ENCODE measurements at places on chromosomes 16 and 17.
A peak's percentile ranks its signal among the peaks of the same experiment; 100 is the strongest.

GRCh38 chr16:25109643-25110042 is 1.9 kb upstream of the LCMT1 start:
- DNase-seq: no peak

GRCh38 chr17:17412326-17412725 is 64.5 kb upstream of the MED9 start:
- no peak for DNase-seq

DNA sequence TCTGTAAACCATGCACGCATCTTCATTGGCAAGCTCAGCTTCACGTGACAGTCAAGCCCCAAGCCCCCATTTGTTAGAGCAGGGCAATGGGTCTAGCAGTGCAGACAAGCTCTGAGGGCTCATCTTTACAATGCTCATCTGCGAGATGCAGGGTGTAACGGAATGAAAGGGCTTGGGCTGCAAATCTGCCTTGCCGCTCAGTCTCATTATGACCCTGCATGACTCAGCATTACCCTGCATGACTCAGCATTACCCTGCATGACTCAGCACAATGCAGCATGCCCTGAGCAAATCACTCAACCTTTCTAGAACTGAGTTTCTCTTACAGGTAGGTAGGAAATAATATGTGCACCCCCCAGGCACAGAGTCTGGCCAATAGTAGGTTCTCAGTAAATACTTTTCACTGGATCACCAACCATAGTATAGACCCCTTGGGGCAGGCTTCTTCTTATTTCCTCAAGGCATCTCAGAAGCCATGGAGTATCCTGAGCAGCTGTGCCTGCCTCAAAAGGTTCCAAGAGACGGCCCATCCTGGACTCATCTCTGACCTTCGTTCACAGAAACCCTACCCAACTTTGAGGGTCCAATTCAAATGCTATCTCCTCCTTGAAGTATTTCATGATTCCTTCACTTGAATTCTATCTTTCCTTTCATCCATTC is 391.3 kb upstream of the CDH5 start:
- DNase-seq: no peak

DNA sequence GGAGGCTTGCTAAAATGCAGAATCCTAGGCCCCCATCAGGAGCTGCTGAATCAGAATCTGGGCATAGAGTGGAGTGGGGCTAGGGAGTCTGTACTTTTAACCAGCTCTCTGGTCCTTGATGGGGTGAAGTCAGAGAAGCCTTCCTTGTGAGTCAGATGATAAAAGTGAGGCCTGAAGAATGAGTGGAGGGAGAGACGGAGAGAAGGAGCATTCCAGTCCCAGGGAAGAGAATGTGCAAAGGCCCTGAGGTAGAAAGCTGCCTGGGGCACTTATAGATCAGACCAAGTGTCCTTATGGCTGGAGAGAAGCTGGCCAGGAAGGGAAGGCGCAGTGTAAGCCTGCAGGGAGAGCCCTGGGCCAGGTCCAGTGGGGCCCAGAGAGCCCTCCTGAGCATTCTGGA is 235.1 kb upstream of the NLRP1 start:
- no peak for DNase-seq

DNA sequence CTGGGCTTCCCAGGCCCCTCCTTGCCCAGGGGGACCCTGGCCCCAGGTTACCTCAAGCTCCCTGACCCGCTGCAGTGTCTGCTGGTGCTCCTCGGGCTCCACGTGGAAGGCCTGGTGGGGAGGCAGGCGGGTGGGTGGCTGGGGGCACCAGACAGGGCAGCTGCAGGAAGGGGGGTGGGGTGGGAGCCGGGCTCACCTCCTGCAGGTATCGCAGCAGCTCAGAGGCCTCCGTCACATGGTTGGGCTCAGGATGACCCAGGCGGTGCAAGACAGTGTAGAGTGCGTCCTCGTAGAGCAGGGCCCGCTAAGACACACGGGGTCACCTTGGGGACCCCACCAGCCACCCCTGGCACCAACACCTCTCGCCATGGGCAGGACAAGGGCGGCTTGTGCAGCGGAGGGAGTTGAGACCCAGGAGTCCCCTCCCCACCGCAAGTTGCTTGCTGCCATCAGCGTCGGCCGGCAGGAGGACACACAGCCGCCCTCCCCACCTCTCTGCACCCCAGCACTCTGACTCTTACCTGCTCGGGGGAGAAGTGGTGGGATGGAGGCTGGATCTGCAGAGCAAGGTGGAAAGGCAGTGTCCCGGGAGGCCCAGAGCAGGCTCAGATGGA is 1.1 kb downstream of the UNC13D start:
- DNase-seq: no peak

DNA sequence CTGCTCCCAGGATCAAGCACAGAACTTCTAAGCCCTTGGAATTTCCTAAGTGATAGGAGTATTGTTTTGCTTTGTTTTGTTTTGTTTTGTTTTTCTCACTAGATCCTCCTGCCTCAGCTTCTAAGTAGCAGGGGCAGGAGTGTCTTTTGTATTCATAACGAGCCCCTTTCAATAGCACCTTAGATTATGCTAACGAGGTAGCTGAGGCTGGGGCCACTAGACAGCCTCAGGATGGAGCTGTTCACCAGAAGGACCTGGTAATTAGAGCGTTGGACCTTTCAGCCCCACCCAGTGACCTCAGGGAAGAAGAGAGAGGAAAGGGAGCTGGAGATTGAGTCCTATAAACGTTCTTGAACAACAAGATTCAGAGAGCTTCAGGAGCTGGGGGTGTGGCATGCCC is 43.6 kb downstream of the IKZF3 start:
- no peak for DNase-seq

GRCh38 chr16:69619514-69619913 is 53.7 kb downstream of the NFAT5 start:
- no peak for DNase-seq

GRCh38 chr16:397135-397661 is at the start of gene NME4:
NME4 (plus strand) TSS chr16:397199; CDS start chr16:397223, 24 bp downstream.
- DNase-seq: no peak

DNA sequence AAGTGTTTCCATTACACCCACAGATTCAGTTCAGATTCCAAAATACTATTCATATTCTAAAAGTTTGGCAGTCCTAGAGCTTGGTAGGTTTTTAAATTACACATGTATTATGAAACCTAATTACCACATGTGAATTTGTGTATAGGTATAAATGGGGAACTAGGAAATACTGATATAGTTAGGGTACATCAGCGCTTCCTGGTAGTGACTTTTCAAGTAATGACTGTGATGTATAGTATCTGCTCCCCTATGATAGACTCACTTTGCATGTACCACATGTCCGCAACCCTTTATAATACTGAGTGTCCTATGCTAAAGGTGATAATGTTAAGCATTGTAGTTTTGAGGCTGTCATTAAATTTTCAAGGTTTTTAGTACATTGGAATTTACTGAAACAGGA is 22.9 kb downstream of the CDK12 start:
- no peak for DNase-seq

DNA sequence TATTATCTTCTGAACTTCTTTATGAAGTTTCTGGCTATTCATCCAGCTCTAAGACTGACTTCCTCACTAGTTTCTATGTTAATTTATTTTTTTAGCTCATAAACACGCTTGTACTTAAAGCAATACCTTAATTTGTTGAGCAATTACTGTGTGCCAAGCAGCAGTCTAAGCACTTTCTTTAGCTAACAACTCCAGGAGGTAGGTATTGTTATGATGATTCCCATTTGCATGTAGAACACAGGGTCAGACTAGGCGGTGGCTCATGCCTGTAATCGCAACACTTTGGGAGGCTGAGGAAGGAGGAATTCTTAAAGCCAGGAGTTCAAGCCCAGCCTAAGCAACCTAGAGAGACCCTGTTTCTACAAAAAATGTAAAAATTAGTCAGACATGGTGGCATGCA is 19.8 kb downstream of the DNAH3 start:
- DNase-seq: no peak

- no peak for DNase-seq
Measured at GRCh38 chr16:65062736-65063583, 58.9 kb downstream of the CDH11 start.

DNA sequence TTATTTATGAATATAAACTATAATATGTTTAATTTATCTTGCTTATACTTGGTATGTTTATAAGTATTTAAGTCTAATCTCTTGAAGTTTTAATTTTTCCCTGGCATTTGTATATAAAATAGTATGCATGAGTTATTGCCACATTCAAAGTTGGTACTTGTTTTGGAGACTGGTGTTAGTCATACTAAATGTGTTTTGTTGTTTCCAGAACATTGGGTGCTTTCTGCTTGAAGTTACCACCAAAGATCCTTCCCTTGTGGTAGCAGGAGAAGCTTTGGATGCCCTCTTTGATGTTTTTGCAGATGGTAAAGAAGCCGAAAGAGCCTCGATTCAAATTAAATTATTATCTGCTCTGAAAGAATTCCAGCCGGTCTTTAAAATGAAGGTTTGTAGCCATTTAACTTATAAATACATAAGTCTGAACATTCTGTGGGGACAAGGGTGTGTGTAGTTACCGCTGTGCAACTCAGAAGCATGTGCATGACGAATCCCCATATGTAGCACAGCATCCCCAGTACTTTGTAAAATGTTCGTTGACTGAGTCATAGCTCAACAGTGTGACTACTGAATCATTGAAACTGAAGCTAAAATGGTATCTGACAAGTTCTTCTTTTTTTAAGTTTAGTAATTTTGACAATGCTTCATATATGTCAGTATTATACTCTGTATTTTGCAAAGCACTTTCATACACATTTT is 36.4 kb downstream of the HEATR3 start:
- DNase-seq: no peak

- DNase-seq: no peak
Measured at GRCh38 chr17:40532520-40533253, 31.3 kb upstream of the TNS4 start.

GRCh38 chr17:64133546-64134215 is 3.7 kb upstream of the ERN1 start:
- DNase-seq: no peak

DNA sequence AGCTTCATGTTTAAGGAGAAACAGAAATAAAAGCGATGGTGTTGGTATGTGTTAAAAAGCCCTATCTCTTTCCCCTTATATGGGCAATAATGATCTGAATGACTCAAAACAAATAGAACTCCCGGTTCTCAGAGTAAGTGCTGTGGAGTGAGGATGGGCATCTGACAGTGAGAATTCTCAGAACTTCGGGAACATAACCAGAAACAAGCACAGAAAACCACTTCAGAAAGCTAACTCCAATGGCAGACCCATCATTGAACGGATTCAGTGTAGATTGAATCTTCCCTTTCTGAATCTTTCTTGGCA is 67.2 kb downstream of the CDH8 start:
- DNase-seq: no peak

GRCh38 chr16:476039-476438 is 50.6 kb downstream of the RAB11FIP3 start:
- DNase-seq: no peak

DNA sequence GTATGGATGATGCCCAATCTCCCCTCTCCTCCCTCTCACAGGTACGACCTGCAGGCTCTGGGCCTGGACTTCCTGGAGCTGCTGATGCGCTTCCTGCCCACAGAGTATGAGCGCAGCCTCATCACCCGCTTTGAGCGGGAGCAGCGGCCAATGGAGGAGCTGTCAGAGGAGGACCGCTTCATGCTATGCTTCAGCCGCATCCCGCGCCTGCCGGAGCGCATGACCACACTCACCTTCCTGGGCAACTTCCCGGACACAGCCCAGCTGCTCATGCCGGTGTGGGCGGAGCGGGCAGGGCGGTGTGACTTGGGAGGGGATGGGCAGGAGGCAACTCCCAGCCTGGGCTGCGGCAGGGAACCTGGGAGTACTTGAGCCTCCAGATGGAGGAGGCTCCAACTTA is 18.1 kb downstream of the SPATA32 start:
- DNase-seq: no peak

GRCh38 chr17:31321966-31322365 is 544 bp upstream of the EVI2A start:
- DNase-seq: no peak

- no peak for DNase-seq
Measured at GRCh38 chr16:23008041-23008440, 141.2 kb downstream of the USP31 start.

- no peak for DNase-seq
Measured at GRCh38 chr16:55900616-55901393, 25.6 kb upstream of the CES5A start.

DNA sequence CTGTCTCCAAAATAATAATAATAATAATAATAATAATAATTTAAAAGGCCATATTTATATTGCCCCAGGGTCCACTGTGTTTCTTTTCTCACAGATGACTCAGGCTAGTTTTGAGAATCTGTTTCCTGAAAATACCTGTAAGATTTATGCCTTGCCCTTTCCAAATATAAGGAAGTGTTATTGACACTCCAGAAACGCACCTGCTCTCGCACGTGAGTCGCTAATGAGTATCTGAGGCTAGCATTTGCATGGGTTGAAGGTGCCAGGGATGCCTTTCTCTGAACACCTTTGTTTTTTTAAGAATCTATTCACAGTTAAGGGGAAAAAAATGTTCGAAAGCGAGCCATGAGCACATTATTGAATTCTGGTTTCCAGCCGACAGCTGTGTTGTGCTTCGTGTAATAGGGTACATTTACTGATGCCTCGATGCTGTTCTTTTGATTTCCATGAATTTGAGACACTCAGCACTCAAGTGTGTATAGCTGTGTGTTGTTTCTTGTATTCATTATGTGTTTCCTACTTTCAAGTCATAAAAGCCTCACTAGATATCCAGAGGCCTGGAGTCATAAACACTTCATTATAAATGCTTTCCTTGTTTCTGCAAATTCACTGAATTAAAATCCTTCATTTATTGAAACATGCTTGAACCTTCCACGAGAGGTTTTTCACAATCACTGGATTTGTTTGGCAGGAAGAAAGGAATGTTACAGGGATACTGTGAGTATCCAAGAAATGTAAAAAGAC is 45.0 kb upstream of the NOL11 start:
- DNase-seq: no peak

DNA sequence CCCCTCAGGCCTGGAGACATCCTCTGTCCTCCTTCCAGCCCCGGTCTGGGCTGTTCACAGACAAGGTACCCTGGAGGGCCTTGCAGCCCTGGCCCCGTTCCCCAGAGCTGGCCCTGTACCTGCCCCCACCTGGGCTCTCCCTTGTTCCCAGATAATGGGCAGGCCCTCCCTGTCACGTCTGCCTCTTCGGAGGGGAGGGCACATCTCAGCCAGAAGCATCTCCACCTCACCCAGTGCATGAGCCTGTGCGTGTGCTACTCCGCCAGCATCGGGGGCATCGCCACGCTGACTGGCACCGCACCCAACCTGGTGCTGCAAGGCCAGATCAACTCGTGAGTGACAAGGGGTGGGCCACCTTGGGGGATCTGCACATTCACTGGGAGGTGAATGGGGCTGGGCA is 14.9 kb upstream of the FOXN1 start:
- no peak for DNase-seq

DNA sequence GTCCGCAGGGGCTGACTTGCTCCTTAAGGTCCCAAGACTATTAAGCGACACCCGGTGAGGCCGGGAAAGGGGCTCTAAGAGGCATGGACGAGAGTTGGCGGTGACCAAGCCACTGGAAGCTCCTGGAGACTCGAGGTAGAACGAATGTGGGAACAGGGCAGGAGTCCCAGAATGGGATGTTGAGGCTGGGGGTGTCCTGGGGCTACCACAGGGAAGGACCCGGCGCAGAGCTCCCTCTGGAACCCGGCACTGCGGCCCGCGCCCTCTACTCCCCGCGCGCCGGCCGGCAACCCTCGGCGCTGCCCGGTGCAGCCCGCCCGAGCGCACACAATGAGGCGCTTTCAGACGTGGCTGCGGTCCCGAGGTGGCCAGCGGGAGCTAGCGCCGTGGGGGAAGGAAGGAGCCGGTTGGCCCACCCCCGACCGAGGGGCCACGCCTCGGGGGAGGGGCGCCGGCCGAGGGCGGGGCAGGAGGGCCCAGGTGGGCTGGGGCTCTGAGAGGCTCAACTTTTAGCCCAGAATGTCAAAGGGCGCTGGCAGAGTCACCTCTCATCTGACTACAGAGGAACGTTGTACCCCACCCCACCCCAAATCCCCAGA is at the start of gene CHST6:
Gene CHST6 (minus strand): TSS at position 366 of the 599 bp plus-strand sequence. CDS start 15,613 bp downstream, outside the sequence.
- DNase-seq: no peak

GRCh38 chr17:17205368-17206123 is 587 bp downstream of the PLD6 start:
- peak; percentile 38 for DNase-seq
